Stomach (tissue), 19 donors: ENCODE measurements at places on chromosomes 12 and 14.

- peak; percentile 76 for DNase-seq
These were observed 20.3 kb downstream of the KRT85 start for GRCh38 chr12:52347016-52347415.

- peak; percentile 84 for DNase-seq
These were observed 48.3 kb downstream of the TTLL5 start for GRCh38 chr14:75709207-75709812.

DNA sequence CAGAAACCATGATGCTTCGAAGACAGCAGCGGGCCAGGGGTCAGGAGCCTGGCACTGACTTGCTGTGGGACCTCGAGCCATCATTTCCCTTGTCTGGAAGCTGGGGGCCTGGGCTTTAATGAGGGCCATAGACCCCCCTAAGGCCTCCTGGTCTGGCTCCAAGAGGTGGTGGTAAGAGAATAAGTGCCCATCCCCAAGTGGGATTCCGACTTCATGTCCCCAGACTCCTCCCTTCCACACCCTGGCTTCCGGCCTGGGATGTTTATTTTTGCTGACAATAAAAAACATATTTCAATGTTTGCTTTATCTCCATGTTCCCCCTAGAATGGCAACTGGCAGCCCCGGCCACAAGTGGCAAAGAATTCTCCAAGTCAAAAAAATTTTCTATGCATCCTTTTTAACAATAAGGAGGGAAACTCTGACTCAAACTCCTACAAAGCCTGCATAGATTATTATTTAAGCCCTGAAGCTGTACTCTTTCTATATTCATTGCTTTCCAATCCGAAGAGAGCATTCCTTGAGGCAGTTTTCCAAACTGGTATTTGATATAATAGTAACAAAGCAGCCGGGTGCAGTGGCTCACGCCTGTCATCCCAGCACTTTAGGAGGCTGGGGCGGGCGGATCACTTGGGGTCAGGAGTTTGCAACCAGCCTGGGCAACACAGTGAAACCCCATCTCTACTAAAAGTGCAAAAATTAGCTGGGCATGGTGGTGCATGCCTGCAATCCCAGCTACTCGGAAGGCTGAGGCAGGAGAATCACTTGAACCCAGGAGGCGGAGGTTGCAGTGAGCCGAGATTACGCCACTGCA lies 84.0 kb downstream of the ITPK1 start:
- DNase-seq: no peak

GRCh38 chr12:64675795-64676194 lies 65.5 kb downstream of the RASSF3 start:
- peak; percentile 73 for DNase-seq

DNA sequence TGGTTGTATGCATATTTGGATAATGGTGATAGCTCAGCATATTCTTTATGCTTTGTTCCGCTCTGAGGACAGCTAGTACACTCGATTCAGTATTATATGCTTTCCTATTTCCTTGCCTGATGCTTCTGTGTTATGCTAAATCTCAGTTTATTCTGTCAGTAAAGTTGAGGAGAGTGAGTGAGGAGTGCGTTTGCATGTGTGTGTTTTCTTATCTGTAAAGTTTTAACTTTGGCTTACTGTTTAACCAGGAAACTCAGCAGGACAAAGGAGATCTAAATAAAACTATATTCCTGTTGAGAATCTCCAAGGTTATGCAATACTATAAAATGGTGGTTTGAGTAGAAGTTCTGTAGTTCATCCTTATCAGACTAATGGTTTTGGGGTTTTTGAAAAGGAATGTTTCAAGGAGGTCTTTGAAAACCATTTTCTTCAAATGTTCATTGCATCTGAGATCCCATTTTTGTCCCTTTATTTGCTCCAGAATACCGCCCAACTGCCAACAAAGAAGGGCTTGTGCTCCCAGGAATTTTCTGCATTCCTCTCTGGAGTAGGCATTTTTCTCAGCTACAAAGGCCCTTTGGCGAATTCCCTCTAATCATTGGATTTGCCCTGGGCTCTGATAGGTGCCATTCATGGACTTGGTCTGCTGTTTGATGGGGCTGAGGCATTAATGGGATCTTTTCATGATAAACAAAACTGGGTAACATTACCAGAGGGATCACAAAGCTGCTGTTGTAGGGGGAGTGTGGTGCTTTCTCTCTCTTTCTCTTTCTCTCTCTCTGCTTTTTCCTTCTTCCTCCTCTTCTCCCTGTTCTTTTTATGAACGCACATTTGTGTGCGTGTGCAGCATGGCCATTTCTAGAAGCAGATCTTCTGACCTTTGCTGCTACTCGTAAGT lies 71.7 kb downstream of the HMGA2 start:
- peak; percentile 69 for DNase-seq

GRCh38 chr14:96050482-96050881 lies 11.3 kb downstream of the C14orf132 start:
- no peak for DNase-seq

DNA sequence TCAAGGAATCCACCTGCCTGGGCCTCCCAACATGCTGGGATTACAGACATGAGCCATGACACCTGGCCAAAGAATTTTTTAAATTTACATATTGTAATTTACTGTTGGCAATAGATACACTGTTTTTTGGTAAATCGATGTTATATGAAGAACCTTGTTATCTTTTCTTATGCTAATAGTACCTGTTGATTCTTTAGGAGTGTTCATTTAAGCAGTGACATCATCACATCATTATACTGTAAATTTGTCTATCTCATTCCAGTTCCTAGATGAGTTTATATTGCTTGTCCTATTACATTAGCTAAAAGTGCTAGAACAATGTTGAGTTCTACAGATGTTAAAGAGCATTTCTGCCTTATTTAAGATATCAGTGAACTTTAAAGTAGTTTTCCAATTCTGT lies 13.0 kb upstream of the TAS2R30 start:
- DNase-seq: no peak

GRCh38 chr12:124031058-124031457 lies 58.0 kb downstream of the ZNF664 start:
- DNase-seq: no peak

GRCh38 chr14:61585598-61586543 lies 109.4 kb upstream of the HIF1A start:
- DNase-seq: peak; percentile 85

DNA sequence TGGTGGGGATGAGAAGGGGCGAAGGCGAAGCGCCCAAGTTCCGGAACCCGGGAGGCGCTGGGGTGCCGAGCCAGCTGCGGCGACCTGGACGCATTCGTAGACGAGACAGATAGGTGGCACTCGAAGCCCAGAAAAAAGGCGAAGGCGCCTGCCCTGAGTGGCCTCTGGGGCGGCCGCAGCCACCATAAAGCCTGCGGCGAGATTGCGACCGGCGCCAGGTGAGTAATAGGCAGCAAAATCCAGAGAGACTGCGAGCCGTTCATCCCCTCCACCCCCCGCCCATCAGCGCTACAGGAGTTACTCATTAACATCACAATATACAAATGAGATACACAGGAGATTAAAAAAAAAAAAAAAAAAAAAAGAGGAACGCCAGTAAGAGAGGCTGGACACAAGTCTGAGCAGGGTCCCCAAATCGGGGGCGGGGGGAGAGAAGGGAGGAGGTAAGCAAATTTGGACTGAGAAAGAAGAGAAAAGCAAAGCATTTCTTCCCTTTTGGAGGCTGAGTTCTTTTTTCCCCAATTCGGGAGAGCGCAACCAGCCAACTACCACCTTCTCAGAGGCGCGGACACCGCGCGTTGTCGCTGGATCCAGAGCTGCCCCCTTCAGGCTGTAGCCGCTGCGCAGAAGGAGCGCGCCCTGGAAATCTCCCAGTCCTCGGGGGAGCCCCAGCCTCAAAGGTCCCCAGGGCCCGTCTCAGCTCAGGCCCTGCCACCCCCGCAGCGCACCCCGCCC lies 15.7 kb downstream of the TBX3 start:
- peak; percentile 92 for DNase-seq

GRCh38 chr12:121579190-121579791 lies 1.5 kb downstream of the KDM2B start:
- peak; percentile 79 for DNase-seq

- no peak for DNase-seq
These were observed 214.8 kb downstream of the DPF3 start for GRCh38 chr14:72679141-72679535.

DNA sequence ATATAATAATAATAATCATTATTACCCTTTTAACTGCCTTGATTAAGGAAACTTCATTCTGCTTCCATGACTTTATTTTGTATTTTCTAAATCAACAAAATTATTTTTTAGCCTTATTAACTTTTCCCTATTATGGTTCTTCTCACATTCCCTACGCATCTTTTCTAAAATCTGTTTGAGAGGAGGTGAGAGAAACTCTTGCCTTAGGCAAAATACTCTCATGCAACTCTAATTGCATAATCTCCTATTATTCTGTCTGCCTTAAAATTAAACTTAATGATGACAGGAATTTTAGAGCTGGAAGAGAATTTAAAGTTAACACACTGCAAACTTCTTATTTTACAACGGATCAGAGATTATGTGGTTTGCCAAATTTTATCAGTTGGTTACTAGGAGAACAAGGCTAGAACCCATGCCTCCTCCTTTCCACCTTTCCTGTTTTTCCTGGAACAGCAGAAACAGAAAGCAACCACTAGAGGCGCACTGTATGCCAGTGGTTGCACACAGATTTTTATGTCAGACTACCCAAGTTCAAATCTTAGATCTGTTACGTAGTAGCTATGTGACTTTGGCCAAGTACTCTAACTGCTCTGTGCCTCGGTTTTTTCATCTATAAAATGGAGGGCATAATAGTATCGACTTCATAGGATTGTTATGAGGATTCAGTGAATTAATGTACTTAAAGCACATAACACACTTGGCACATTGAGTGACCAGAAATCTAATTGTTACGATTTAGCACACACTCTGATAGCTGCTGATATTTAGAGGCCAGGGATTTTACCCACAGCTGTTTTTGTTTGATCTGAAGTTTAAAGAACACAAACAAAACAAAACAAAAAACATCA lies 4.3 kb upstream of the BRMS1L start:
- peak; percentile 59 for DNase-seq

DNA sequence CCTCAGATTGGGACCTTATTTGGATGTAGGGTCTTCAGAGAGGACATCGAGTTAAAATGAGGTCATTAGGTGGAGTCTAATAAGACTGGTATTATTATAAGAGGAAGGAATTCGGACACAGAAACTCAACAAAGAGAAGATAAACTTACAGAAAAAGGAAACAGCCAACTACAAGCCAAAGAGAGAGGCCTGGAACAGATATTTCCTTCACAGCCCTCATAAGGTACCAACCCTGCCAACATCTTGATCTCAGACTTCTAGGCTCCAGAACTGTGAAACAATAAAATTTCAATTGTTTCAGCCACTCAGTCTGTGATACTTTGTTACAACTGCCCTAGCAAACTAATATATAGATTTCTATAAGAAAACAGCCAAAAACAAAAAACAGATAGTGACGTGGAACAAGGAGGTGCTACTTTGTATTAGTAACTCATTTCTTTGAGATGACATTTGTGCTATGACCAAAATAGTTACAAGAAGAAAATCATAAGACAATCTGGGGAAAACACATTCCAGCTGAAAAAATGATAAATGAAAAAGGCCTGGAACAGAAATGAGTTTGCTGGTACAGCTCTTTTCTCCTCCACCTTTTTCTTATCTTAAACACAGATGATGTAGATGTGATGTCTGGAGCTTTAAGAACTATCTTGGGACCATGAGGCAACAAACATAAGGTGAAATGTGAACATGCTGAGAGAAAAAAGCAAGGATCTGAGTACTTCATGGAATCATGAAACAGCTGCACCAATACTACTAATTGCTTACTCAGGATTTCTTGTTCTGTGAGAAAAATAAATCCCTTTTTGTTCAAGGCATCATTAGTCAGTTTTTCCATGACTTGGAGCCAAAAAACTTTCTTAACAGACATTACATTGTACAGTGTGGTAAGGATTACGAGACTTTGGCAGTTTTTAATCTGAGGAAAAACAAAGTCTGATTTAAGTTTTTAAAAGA lies 243.2 kb downstream of the ANO6 start:
- peak; percentile 53 for DNase-seq
